Epithelial cell of umbilical artery (primary cell): ENCODE measurements at places on chromosomes 16 and 17. TPM values are rescaled to one million over a fixed set of nuclear protein-coding genes. Genes with fewer than 3 reads are reported as not detected.

RSKR gene
- total RNA-seq = 2.6 and 4.9 TPM in 2 replicates

GNGT2 gene
- total RNA-seq = 0.76 TPM in 1 of 2 replicates, not detected in the other

LUC7L3 gene
- total RNA-seq = 24.4 and 36.5 TPM in 2 replicates

G6PC1 gene
- total RNA-seq = not detected in 2 replicates

BEAN1 gene
- total RNA-seq = 0.15 TPM in 1 of 2 replicates, not detected in the other
